ENCODE measurements at places on chromosomes 2 and 18.

GRCh38 chr18:23330423-23330822, 122.7 kb upstream of the RIOK3 start:
- DNase-seq: no peak

- DNase-seq: no peak
These were observed 57.4 kb downstream of the C18orf54 start for GRCh38 chr18:54415086-54415485.

DNA sequence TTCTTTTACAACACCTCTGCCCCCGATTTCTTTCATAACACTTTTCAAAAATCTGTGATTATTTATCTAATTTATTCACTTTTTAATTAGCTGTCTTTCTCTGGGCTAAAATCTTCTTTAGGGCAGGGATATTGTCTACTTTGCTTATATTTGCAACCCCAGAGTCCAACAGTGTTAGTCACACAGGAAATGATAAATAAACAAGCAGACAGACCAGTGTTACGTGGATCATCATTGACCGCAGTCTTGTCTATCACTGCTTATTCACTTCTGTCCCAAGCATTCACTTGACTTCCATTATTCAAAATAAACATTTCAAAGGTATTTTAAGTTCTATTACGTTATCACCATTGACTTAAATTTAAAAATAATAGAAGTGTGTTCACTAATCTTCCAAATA, 237.6 kb upstream of the UBE2E3 start:
- DNase-seq: no peak

DNA sequence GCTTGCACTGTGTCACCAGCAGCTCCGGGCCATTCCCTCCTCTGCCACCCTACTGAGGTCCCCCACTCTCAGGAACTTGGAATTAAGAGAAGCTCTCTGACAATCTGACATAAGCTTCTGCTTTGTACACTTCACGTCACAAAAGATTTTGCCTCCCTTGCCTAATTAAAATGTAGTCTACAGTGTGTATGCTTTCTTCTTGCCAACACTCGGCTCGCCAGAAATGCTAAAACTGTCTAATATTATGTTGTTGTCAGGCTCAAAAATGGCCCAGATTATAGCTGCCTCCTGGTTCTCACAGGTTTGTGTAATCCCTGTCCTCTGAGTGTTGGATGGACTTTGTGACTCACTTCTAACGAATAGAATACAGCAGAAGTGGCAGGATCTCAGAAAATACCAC, 474.7 kb downstream of the MBD2 start:
- no peak for DNase-seq

- no peak for DNase-seq
These were observed 188.0 kb downstream of the CDH7 start for GRCh38 chr18:65938592-65939372.

GRCh38 chr2:181836583-181836982, 54.9 kb upstream of the ITPRID2 start:
- DNase-seq: no peak

- DNase-seq: no peak
These were observed 7.1 kb downstream of the MYCN start for GRCh38 chr2:15947431-15947830.

DNA sequence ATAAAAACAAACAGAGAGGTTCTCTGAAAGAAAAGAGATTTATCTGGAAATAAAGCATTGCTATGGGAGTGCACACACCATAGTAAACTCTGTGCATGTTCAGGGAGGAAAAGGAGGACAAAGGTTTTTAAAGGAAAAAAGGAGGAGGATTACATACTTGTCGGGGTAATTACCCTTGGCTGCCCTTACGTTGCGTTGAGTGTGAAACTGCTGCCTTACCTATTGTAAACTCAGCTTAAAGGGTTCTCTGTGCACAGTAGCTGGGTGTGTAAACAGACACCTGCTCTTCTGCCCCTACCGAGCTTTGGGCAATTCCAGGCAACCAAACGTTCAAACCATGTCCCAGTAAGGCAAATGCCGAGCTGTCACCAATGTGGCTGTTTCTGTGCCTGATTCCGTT, 29.6 kb upstream of the PXDN start:
- DNase-seq: no peak

- no peak for DNase-seq
These were observed 64.2 kb upstream of the GREB1L start for GRCh38 chr18:21177822-21178221.

- DNase-seq: no peak
These were observed 19.3 kb upstream of the CD302 start for GRCh38 chr2:159817283-159817682.

DNA sequence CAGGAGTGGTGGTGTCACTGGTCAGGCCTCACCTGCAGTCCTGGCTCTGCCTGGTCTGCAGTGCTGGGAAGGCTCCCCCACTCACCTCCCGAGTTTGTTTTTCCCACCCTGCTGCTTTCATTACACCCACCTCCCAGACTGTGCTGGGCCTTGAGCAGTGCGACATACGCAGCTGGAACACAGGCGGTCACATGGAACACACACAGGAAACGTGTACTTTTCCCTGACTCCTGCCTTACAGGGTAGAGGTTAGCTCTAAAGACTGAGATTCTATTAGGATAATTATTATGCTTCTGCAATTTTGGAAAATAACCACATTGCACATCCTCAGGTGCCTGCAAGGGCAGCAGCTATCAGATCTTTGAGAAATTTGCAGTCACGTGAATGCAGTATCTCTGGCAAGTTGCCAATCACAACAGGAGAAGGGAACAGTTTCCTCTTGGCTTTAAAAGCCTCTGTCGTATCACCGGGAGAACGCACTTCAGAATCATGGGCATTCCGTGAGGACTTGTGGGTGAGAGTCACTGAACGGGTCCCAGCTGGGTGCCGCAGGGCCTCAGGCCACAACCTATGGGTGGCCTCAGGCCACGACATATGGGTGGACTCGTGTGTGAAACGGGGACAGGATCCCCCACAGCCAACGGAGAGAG, 136.5 kb downstream of the ZNF236 start:
- DNase-seq: no peak

DNA sequence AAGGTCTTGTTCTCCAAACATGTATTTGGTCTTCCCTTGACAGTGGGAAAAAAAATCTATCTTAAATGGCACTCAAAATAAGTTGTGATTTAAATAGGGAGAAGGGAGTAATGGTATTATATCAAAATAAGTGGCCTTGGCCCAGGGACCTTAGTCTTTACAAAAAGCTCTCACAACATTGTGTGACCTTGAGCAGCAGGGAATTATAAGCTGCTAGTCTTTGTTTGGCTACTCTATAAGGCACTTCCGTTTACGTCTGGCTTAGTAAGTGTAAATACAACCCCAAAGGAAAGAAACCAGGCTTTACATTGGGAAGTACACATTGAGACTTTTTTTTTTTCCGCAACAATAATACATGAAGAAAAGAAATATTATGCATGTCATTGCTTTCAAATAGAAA, 734.0 kb upstream of the LINC00305 start:
- DNase-seq: no peak

DNA sequence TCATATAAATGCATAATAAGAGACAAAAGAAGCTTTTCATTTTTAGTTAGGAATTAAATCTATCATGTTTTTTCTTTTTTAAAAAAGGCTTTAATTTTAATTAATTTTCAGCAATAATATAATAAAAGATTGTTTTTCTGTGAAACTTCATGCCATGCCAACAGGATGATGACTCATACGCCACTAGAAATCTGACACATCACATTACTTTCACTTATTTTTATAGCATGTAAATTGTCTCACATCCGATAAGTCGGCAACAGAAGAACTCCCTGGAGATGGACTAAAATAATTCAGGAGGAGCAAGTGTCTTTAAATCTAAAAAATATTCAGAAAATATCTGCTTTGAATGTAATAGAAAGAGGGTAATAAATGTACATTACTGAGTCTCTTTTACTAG, 1024.2 kb upstream of the ACVR2A start:
- DNase-seq: no peak

GRCh38 chr2:171289991-171290390, 129.3 kb upstream of the TLK1 start:
- DNase-seq: no peak

DNA sequence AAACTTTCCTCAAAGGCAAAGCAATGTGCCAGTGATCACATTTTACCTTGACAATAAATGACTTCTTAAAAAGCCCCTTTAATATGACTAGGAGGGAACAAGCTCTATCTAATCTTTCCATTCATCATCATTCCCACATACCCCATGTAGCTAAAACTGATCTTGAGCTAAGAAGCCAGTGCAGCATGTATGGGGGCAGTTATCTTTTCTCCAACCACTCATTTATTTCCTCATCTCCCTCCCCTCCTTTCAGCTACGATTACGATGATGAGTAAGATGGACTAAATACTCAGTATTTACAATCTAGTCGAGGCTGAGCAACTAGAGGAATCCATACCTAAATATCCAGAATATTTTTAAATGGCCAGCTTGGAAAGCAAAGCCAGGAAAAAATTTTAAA, 35.5 kb downstream of the PNO1 start:
- DNase-seq: no peak

GRCh38 chr2:134912361-134912760, 6.3 kb upstream of the CCNT2 start:
- DNase-seq: no peak
